Stimulated activated CD4-positive, alpha-beta T cell treated with anti-CD3 and anti-CD28 coated beads, TNF-alpha, amount 100 ng/mL, for 48 hours (primary cell): ENCODE measurements at places on chromosomes 2 and 18.

- no peak for DNase-seq
Measured at GRCh38 chr18:43590182-43590903, 313.1 kb upstream of the SYT4 start.

- no peak for DNase-seq
Measured at GRCh38 chr2:127373362-127374083, 14.3 kb downstream of the MAP3K2 start.

DNA sequence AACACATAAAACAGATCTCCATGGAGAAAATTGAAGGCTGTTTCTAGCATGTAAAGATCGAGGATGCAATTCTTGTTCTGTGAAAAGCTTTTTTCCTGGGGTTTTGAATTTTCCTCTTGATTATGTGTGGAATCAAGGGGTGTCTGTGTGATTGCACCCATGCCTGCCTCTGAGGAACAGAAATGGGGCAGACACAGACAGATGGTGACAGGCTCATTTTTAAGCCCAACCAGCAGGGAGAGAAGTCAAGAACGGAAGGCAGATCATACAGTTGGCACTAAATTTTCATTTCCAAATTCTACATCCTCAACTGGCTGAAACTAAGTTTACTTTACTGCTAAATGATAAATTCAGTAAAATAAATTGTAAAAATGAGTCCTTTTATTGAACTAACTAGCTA, 1037.7 kb upstream of the KLHL29 start:
- no peak for DNase-seq

GRCh38 chr2:111116843-111117597, 3.7 kb upstream of the BCL2L11 start:
- peak; percentile 52 for DNase-seq

DNA sequence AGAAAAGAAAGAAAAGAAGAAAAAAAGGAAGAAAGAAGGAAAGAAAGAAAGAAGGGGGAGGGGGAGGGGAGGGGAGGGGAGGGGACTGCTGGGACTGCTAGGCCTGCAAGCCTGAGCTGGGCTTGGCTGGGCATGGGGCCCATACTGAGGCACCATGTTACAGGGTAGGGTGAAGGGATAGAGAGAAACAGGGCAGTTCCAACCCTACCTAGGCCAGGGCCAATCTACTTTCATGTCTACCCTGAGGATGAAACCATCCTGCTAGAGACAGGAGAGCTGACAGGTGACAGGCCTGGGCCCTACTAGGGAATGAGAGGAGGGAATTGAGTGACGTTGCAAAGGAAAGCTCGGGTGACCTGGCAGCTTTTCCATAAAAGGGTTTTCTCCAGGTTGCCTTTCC, 41.7 kb downstream of the TEX44 start:
- DNase-seq, result no peak

- no peak for DNase-seq
Measured at GRCh38 chr2:59568461-59568860, 985.0 kb downstream of the BCL11A start.

DNA sequence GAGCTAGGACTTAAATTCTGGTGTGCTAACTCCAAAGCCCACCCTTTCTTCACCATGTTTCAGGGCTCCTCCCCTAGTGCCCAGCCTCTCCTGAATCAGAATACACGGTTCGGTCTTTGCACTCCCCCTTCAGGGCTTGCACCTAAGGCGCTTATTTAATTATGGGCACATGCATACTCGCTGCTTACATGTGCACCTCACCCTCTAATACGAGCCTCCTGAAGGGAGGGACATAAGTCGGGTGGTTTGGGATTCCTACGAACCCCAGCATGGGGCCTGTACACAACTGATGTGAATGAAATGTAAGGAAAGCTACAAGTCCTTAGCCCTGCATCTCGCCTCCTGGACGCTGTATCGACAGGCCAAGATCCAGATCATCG, 435 bp downstream of the IFT172 start:
- DNase-seq, result no peak

DNA sequence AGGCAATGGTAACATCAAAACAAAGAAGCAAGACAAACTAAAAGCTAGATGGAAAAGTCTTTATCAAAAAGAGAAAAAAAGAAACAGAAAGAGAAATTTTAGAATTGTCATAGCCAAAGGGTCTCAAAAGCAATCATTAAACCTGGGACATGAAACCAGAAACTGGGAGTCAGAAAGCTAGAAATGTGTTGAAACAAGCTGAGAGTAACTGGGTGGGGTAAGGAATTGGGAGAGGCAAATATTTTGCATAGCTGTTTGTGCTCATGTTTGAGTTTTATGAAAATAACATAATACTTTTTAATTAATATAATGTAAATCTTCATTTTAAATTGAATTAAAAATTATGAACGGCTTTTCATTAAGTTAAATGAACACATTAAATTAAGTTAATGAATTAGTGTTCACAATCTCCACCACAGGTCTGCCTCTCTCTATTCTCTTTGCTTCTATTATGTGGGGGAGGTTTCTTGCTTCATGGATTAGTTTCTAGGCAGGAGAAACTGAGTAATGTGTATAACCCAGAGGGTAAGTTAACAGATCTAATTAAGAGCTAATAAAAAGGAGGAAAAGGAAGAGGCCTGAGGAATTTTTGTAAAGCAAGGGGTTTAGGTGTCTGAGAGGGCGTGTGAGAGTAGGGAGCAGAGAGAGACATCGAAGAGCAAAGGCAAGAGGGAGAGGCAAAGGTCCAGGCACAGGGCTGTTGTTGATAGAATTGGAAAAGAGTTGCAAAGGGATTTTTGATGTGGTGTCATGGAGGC, 20.0 kb upstream of the SERPINB2 start:
- DNase-seq, result no peak

DNA sequence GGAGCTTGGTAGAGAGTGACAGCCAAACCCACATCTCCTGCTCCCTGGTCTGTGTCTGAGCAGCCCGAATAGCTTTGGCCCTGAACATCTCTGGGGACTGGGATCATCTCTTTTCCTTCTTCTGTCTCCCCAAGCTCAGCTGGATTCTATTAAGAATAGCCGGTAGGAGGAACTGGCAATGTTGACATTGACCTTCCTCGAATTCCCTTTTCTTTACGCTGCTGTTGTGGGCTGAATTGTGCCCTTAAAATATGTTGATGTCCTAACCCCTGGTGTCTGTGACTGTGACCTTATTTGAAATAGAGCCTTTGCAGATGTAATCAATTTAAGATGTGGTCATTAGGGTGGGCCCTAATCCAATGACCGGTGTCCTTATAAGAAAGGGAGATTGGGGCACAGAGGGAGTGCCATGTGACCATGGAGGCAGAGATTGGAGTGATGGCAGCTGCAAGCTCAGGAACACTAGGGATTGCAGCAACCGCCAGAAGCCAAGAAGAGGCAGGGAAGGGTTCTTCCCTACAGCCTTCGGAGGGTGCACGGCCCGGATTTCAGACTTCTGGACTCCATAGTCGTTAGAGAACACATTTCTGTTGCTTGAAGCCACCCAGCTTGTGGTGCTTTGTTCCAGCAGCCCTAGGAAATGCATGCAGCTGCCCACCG, 5.8 kb upstream of the SFTPB start:
- no peak for DNase-seq

- no peak for DNase-seq
Measured at GRCh38 chr2:63051042-63051794, 588 bp downstream of the OTX1 start.

- no peak for DNase-seq
Measured at GRCh38 chr2:55771612-55772011, 78.0 kb upstream of the PNPT1 start.

DNA sequence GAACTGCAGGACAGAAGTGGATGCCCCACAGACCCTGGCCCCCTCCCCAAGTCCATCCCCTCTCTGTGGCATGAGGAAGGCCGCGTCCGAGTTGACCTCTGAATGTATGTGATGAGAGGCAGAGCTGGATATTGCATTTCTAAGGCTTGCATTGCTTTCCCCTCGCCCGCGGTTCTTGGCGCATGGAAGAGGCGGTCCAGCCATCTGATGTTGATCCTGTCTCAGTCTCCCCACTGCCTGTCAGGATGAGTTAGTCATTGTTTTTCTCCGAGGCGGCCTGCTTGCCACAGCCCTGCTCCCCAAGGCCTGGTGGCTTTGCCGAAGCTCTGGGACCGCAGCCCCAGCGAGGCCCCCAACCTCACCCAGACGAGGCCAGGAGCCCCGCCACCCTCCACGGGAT, 88.6 kb downstream of the SMAD7 start:
- no peak for DNase-seq

DNA sequence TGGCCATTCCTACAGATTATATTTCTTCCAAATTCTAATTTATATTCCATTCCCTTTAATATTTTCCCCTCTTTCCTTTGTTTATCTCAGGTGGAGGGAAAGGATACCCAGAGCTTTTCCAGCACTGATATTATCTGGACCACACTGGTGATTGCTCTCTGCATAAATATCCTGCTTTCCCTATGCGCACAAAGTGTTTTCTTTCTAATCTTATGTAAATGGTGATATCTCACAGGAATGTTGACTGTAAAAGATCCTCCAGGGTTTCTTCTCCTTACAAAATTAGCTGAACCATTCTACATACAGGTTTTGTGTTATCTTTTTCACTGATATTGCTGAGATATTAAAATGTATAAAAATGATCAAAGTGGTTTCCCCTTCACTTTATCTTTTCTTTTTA, 59.1 kb upstream of the GALNT13 start:
- no peak for DNase-seq

DNA sequence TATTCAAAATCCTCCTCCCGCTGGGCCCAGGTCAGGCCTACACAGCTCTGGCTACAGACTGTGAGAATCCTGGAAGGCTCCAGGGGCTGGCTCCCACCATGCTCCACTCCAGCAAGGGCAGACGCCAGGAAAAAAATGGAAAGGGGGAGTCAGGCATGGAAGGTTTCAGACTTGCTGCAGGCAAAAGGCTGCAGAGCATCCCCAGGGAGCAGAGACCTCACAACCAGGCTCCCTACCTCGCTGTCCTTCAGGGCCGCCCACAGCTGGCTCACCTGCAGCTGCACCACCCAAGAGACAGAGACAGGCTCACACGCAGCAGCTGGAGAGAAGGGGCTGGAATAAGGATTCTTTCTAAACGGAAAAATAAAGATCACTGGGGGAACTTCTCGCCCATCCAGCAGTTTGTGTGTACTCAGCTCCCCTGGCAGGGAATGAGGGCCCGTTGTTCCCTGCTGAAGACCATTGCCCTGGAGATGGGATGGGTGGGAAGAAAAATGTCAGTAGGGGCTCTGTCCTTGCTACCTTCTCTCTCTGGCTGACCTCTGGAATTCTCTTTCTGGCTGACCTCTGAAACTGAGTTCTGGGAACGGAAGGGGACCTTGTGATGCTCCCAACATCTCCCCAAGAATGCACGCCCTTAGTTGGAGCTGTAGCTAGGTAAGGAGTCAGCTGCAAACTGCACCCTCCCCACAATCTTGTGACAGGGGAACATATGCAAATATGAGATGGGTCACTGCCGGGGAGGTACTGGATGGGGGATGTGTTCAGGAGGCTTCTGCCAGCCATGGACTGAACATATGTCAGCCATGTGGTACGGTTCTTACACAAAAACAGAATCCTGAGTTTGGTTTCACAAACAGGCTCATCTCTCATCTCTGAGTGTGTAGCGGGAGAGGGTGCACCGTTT, 34.5 kb downstream of the BCL2 start:
- no peak for DNase-seq

GRCh38 chr18:58231930-58232329, 187.9 kb downstream of the NEDD4L start:
- DNase-seq, result no peak

GRCh38 chr18:62781262-62781661, 65.9 kb downstream of the PHLPP1 start:
- no peak for DNase-seq

DNA sequence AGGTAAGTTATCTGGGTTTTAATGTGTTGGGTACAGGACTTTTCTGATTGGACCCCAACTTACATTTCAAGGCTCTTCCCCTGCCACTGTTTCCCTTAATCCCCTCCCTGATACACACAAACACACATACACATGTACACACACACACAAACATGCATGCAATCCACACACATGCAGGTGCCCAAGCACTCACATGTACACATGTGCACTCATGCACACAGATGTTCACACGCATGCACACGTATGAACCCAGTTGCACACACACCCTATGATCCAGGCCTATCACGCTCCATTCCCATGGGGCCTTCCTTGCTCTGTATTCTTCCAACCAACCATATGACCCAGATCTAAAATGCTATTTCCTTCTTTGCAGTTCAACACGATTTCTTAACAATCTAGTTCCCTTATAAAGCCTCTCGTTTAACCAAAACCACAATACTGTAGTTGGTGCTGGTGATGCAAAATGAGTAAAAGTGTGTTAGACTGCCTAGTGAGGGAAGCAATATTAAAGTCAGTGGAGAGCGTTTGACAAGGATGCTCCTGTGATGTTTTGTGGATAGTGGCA, 11.1 kb downstream of the SERPINB8 start:
- no peak for DNase-seq

GRCh38 chr2:96530474-96531357, 5.8 kb upstream of the ARID5A start:
- DNase-seq, result no peak

GRCh38 chr2:60380411-60380810, 173.0 kb downstream of the BCL11A start:
- no peak for DNase-seq

- no peak for DNase-seq
Measured at GRCh38 chr18:44514106-44514505, 166.6 kb upstream of the SETBP1 start.

DNA sequence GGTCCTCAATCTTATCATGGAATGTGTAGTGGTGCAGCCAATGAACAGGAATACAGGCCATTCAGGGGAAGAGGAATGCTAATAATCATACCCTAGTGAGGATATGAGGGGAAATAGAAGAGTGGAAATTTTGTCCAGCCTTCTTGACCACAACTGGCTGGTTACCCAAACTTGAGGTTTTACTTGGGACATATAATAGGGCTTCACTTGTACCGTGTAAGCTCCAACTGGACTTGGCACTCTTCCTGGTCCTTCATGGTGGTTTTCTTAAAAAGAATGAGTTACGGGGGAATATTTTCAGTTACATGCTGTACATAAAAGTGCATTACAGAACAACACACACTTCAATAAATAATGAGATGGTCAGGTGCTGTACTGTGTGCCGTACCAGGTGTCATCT, 234.9 kb upstream of the RASGRP3 start:
- DNase-seq, result no peak
